ENCODE measurements at places on chromosomes 3 and 15. TPM values are rescaled to one million over a fixed set of nuclear protein-coding genes. Genes with fewer than 3 reads are reported as not detected.

- no peaks in the 10 kb centered on the region for H3K4me1 ChIP-seq
- DNase-seq = no peak
- no peak overlapping the region for H3K27ac ChIP-seq
Measured at GRCh38 chr3:18153571-18154173, 271.5 kb downstream of the SATB1 start.

EFHB gene
- 7.4 TPM for polyA plus RNA-seq

DNA sequence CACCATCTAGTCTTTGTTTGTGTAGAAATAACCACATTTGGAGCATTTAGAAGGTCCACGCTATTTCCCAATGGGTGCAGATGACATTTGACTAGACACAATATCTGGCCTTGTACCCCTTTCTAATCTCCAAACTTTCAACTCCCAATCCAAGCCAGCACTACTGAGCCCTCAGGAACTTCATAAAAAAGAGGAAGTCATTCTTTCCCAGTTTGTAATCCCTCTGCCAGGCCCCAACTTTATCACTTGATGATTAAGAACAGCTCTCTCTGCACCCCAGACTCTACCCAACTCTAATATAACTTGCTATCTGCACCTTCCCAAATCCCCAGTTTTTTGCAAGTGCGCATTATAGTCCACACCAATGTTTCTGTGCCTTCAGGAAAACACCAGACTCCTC, 170.2 kb downstream of the KCNMB2 start:
- no peaks in the 10 kb centered on the region for H3K27me3 ChIP-seq
- no peaks in the 10 kb centered on the region for H3K4me1 ChIP-seq
- no peaks in the 10 kb centered on the region for H3K36me3 ChIP-seq
- H3K27ac ChIP-seq = no peak overlapping the region
- no peak for DNase-seq

GRAMD1C gene
- 13.1 TPM for polyA plus RNA-seq

DNA sequence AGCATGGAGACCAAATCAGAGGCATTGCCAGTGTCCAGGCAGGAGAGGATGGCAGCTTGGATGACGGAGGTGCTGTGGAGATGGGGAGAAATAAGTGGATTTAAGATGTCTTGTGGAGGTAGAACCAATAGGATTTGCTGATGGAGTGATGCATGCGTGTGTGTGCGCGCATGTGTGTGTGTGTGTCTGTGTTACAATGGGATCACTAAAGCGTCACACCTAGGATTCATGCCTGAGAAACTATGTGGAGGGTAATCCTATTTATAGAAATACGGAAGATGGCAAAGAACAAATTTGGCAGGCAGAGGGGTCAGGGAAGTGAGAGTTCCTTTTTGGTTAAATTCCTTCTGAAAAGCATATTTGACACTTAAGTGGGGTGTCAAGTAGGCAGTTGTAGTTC, 64.8 kb upstream of the ARL8B start:
- DNase-seq = no peak
- H3K36me3 ChIP-seq = no peaks in the 10 kb centered on the region
- H3K4me1 ChIP-seq = peaks cover 9% of the 10 kb centered on the region
- no peaks in the 10 kb centered on the region for H3K27me3 ChIP-seq
- no peak overlapping the region for H3K27ac ChIP-seq

HYAL1 gene
- polyA plus RNA-seq = 4.1 TPM

DNA sequence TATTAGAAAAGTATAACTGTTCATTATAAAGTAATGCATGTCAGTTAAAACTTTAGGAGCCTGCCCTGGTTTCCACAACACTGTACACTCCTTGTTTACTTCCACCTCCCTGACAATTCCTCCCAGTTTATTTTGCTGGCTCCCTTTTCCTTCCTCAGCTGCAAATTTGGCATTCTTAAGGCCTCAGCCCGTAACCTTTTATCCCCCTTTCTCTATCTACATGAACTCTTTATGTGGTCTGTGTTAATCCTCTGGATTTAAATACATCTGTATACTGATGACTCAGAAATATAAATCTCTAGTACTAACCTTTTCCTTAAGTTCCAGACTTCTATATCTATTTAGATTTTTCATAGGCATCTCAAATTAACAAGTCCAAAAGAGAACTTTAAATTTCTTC, 143.6 kb downstream of the OTOL1 start:
- H3K27ac ChIP-seq = no peak overlapping the region
- H3K27me3 ChIP-seq = no peaks in the 10 kb centered on the region
- no peak overlapping the region for H3K4me3 ChIP-seq
- H3K4me1 ChIP-seq = no peaks in the 10 kb centered on the region
- DNase-seq = no peak

DNA sequence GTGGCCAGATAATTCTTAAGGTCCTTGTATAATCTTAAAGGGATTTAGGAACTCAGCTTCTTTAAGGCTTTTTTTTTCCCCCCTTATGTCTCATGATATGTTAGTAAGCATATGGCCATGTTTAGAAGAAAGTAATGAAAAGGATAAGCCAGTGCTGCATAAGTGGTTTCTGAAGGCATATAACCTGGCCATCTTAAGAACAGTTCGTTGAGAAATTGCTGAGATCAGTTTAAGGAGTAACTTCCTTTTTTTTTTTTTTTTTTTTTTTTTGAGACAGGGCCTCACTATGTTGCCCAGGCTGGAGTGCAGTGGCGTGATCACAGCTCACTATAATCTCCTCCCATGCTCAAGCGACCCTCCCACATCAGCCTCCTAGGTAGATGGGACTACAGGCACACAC, 51.7 kb downstream of the UBE2E2 start:
- H3K4me3 ChIP-seq = no peak overlapping the region
- no peak for DNase-seq
- no peak overlapping the region for H3K27ac ChIP-seq
- no peaks in the 10 kb centered on the region for H3K36me3 ChIP-seq
- no peaks in the 10 kb centered on the region for H3K27me3 ChIP-seq

ACVR2B gene
- polyA plus RNA-seq = 16.4 TPM

DNA sequence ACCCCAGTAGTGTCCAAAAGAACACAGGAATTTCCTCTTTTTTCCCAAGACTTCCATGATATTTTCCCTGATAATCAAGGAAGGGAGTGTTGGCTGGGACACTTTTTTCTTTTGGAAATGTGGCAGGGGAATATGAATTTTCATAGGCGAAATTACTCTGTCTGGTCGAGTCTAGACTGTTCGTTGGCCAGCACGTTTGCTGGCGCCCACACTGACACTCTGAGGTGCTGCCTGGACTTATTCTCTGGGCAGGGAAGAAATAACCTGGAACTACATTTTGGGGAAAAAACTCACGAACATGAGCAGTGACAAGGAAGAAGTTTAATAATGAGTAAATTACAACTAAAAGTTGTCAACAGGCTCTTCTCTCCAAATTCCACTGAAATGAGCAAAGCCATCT, 209.3 kb upstream of the CTDSPL start:
- no peak for DNase-seq
- no peak overlapping the region for H3K4me3 ChIP-seq
- no peak overlapping the region for H3K27ac ChIP-seq
- H3K27me3 ChIP-seq = no peaks in the 10 kb centered on the region
- no peaks in the 10 kb centered on the region for H3K4me1 ChIP-seq

CFAP44 gene
- 20.0 TPM for polyA plus RNA-seq

GPR62 gene
- polyA plus RNA-seq = 2.5 TPM

GRCh38 chr3:157493627-157494550, 9.3 kb downstream of the VEPH1 start:
- DNase-seq = no peak
- H3K36me3 ChIP-seq = no peaks in the 10 kb centered on the region
- H3K4me3 ChIP-seq = no peak overlapping the region
- H3K27me3 ChIP-seq = no peaks in the 10 kb centered on the region
- H3K4me1 ChIP-seq = no peaks in the 10 kb centered on the region

- no peak overlapping the region for H3K4me3 ChIP-seq
- H3K27me3 ChIP-seq = no peaks in the 10 kb centered on the region
- DNase-seq = no peak
- no peaks in the 10 kb centered on the region for H3K4me1 ChIP-seq
- H3K36me3 ChIP-seq = no peaks in the 10 kb centered on the region
Measured at GRCh38 chr3:178514401-178514800, 21.8 kb upstream of the KCNMB2 start.

All from spinal cord (tissue), 10 donors.